Right atrium auricular region (tissue), 2 donors: ENCODE measurements at places on chromosomes 3 and 15. TPM values are rescaled to one million over a fixed set of nuclear protein-coding genes. Genes with fewer than 3 reads are reported as not detected.

Gene GOLGA8N
- 3.3 TPM for total RNA-seq

DNA sequence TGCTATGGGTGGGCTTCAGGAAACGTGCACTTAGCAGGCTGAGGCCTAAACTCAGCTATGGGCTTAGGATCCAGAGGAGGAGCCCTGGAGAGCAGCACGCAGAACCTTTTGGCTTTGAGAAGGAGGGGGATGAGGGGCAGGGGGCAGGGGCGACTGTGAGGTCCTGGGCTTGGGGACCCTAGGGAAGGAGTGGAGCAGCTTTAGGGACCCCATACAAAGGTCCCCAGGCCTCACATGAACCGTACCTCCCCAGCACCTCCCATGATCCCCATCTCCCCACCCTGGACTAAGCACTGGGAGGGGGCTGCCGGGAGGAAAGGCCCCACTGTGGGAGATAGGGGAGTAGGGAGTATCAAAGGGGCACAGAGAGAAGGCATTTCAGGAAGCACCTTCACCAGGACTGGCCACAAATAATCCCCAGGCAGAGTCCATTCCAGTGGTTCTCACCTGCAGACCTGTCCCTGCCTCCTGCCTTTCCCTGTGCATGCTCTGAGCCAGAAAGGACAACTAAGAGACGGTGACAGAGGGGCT is 62.0 kb upstream of the KLF13 start:
- DNase-seq = peak; percentile 49
- H3K36me3 ChIP-seq = no peaks in the 10 kb centered on the region
- H3K4me3 ChIP-seq = no peak overlapping the region
- H3K27me3 ChIP-seq = no peaks in the 10 kb centered on the region
- peaks cover 33% of the 10 kb centered on the region for H3K4me1 ChIP-seq

DNA sequence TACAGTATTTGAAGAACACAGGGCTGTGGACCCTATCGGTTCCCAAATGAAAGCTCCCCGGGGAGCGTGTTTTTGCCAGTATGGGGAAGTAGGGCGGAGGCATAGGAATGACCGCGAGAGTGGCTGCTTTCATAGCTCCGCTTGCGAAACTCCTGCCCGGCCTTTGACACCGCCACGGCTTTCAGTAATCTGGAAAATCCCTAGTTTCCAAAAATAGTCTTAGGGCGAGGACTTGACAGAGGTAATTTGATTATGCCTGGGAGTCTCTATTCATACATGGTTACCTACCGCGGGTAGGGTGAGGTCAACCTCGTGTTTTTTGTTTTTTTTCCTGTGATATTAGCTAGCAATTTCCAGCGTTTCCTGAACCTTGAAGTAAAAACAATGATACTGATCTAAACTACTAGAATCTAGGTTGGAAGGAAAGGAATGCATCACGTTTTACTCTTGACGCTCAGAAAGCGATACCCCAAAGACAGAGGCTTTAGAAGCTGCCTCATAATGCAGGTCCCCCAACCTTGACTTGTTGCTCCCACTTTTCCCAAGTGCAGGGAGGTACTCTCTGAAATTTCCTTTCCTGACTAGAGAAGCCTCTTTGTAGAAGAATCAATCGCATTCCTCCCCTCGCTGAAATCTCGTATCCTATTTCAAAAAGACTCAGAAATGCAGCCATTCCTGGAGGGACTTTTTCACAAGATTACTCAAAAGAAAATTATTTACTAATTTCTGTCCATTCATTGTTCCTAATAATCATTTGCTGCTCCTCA is 894 bp upstream of the CCNL1 start:
- peak; percentile 94 for DNase-seq
- H3K36me3 ChIP-seq = peaks cover 28% of the 10 kb centered on the region
- H3K27me3 ChIP-seq = no peaks in the 10 kb centered on the region
- peak overlapping the region; percentile 100 for H3K27ac ChIP-seq
- H3K4me3 ChIP-seq = peak overlapping the region; percentile 94

DNA sequence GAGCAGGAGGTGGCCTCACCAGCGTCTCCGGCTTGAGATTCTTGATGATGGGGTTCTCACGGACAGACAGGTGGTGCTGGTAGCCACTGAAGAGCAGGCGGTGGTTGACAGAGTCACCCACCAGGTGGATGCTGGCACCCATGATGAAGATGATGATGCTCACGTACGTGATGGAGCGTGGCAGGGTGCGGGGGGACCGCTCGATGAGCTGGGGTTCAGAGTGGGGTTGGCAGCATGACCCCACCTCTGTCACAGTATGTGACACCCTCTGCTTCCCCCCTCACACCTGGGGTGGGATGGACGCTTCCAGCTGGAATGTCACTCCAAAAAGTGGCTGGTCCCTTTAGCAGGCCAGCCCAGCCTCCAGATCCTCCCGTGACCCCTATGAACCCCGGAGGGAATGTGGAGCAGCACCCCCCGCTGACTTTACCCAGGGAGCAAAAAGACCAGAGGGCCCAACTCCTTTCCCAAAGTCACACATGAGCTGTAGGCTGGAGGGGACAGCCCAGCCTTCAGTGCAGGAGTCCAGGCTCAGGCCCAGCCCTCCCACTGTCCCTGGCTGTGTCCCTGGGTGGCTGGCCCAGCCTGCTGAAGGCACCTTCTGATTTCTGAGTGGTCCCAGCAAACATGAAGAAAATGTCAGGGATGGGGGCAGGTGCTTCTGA is 6.7 kb upstream of the CALML4 start:
- DNase-seq = no peak
- H3K4me3 ChIP-seq = no peak overlapping the region
- no peaks in the 10 kb centered on the region for H3K4me1 ChIP-seq
- no peaks in the 10 kb centered on the region for H3K27me3 ChIP-seq

- peaks cover 13% of the 10 kb centered on the region for H3K4me1 ChIP-seq
- DNase-seq = no peak
- no peaks in the 10 kb centered on the region for H3K27me3 ChIP-seq
- H3K36me3 ChIP-seq = no peaks in the 10 kb centered on the region
- H3K4me3 ChIP-seq = no peak overlapping the region
Measured at GRCh38 chr3:81839504-81840094, 78.2 kb upstream of the GBE1 start.

Gene ACOX2
- 11.5 TPM for total RNA-seq

GRCh38 chr3:73516631-73517030 is 108.1 kb downstream of the PDZRN3 start:
- peak overlapping the region; percentile 87 for H3K27ac ChIP-seq
- DNase-seq = no peak
- no peaks in the 10 kb centered on the region for H3K36me3 ChIP-seq
- no peaks in the 10 kb centered on the region for H3K27me3 ChIP-seq
- H3K4me1 ChIP-seq = peaks cover 2% of the 10 kb centered on the region
- H3K4me3 ChIP-seq = no peak overlapping the region

Gene RBMS3
- 51.4 TPM for total RNA-seq

Gene SLC22A14
- total RNA-seq = not detected

DNA sequence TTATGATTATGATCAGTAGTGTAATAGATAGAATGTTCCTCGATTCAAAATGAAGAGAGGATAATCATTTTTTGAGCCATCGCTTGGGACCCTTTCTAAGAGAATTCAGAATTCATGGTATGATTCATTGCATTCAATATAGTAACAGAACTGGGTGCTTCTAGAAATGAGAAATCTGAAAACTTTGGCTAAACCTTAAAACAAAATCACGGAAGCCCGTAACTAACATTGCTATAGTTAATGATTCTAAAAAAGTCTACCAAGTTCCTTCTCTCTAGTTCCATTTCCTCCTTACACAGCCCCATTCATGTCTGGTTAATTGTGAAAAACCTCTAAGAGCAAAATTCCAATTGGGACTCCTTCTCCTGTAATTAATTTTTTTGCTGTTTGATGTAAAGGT is 217.1 kb downstream of the GBE1 start:
- no peak overlapping the region for H3K4me3 ChIP-seq
- no peak for DNase-seq
- no peak overlapping the region for H3K27ac ChIP-seq
- no peaks in the 10 kb centered on the region for H3K36me3 ChIP-seq

Gene PIGZ
- 7.0 TPM for total RNA-seq

DNA sequence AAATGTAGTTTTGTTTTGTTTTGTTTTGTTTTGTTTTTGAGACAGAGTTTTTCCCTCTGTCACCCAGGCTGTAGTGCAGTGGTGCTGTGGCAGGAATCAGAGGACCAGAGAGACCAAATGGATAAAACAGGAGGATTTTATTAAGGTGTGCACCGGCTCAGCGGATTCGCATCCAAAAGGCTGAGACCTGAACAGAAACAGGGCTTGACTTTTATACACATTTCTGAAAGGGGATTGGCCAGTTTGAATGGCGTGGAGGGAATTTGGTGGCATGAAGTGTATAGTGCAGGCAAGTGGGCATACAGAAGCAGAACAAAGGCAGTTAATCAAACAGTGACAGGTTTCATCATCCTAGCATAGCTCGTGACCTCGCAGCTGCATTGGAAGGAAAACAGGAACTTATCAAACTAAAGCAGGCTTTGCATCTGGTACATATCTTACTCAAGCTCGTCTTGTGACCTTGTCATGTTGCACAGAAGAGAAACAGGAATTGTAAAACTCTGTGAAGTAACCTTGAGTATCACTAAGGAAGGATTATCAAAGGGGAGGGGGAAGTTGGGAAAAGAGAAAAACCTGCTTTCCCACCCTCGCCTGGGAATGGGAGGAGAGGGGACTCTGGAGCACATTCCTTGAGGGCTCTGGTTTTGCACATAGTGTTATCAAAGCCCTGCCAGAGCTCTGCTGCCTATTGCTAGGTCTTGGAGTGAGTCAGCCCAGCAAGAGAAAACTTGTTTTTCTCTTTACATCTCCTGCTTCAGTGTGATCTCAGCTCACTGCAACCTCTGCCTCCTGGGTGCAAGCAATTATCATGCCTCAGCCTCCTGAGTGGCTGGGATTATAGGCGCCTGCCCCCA is 38.5 kb downstream of the C3orf62 start:
- H3K4me3 ChIP-seq = no peak overlapping the region
- H3K36me3 ChIP-seq = no peaks in the 10 kb centered on the region
- peak; percentile 62 for DNase-seq
- no peaks in the 10 kb centered on the region for H3K27me3 ChIP-seq

DNA sequence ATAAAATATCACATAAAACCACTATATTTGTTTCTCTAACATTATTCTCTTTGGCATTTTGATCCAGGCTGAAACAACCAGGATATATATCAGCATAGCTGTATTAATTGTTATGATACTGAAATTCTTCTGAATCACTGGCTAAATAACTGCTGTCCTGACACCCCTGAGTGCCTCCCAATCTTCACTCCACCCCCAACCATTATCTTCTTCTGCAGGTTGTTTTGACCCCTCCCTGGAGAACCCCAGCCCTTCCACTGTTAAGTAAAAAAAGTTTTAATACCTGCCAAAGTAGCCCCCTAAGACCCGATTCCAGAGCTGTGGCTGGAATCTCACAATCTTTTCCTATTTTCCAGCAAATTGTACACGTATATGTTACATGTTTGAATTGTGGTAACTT is 124.1 kb downstream of the DNAH12 start:
- no peaks in the 10 kb centered on the region for H3K36me3 ChIP-seq
- no peaks in the 10 kb centered on the region for H3K4me1 ChIP-seq
- DNase-seq = no peak
- no peak overlapping the region for H3K27ac ChIP-seq
